ENCODE measurements at places on chromosomes 13 and 19.

GRCh38 chr13:92849381-92849780, 377.2 kb upstream of the GPC6 start:
- no peak for DNase-seq

DNA sequence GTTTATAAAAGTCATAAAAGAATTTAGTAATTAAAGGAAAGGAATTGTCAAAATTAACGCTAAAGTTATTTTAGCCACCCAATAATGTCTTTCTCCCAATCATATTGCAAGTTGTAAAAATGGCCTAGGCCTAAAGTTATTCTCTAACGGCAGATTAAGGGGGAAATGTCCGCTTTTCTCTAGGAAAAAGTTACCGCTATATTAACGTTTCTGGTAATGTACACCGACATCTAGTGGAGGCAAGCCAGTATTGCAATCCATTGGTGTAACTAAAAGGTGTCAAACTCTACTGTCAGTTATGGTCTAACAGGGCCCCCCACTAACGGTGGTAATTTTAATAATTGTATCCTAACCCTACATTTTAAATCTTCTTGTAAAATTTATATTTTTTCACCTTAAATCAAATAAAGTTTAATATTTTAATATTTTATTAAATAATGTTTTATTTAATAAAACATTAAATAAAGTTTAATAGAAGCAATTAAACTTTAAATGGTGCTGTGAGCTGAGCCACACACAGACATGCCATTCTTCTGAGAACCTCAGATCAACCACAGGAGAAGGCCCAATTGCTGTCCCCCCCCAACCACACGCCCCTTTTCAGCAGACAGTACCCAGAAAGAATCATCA, 35.9 kb upstream of the ZSCAN5A start:
- DNase-seq, result peak; percentile 24

GRCh38 chr13:80235967-80236302, 105.0 kb downstream of the SPRY2 start:
- no peak for DNase-seq

DNA sequence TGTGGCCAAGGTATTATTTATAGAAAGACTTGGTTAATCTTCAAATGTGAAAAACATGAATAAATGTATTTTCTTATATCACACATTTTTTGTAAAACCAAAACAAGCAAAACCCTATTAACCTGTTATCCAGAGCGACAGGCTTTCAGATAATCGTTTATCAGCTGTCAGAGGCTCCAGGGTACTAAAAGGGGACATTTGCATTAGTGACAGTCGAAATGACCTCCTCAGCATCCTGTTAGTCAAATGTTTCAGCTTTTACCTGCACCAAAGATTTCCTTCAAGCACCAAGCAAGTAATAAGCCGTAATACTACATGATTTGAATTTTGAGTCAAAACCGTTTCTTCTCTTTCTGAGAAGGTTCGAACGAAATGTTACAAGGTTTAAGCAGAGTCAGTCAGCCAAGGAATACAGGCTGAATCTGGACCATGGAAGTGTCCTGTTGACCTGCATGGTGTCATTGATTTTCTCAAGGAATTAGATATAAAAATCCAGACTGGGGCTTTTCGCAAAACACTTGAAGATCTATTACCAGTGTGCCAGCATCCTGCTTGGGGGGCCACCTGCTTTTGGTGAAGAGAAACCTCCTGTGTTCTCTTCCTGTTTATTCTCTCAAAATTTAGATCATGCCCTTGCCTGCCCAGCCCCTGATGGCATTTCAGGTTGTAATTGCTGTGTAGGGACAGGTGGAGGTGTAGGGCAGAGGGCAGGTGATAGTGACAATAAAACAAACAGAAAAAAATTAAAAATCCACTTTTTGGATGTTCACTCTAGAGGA, 11.3 kb upstream of the RFC3 start:
- no peak for DNase-seq

DNA sequence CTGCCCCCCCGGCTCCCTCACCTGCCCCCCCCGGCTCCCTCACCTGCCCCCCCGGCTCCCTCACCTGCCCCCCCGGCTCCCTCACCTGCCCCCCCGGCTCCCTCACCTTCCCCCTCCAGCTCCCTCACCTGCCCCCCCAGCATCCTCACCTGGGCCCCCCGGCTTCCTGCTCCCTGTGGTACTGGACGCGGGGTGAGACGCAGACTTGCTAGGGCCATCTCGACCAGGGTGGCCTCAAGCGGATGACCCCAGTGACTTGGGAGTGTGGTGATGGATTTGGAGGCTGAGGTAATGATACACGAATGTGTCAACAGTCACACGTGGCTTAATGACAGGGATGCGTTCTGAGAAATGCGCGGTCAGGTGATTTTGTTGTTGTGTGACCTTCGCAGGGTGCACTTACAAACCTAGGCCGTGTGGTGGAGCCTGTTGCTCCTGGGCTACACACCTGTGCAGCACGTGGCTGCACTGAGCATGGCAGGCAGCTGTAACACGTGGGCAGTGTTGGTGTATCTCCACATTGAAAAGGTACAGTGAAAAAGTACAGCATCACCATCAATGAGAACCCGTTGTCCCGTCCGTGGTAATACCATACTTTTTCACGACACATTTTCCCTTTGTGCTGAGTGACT, 197.8 kb downstream of the TEX29 start:
- DNase-seq, result no peak

- no peak for DNase-seq
Observed at GRCh38 chr19:58181902-58182576, 822 bp upstream of the ZNF274 start.

GRCh38 chr13:80262051-80262695, 78.8 kb downstream of the SPRY2 start:
- DNase-seq, result no peak

DNA sequence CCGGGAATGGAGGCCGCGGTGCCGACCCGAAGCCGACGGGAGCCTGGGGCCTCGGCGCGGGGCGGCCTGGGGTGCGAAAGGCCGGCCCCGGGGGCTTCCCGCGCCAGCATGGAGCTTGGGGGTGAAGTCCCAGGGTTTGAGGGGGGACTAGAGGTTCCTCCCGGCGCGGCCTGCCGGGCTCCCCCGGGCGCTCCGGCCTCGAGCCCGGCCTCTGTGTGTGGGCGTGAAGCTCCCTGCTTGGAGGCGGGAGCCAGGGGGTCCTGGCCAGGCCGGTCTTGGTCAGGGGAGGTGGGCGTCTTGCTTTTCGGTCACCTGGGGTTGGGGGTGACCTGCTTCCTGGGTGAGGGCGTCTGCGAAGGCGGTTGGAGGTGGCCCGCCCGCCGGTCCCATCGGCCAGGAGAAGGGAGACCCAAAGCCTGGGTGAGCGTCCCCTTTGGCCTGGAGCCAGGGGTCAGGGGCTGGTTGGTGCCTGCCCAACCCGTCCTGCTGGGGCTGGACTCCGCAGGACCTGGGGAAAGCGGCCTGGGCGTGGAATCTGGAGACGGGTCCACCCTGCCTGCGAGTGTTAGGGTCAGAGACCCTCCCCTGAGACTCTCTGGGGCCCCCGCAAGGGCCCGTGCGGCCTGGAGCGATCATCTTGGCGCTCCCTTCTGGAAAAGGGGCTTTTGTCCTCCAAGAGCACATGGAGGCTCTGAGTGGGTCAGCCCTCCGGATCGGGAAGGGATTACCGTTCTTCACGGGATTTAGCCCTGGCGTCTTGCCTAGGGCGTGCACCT, 535 bp downstream of the BSG start:
- DNase-seq, result peak; percentile 71

- DNase-seq, result no peak
Observed at GRCh38 chr13:24085662-24086061, 74.9 kb upstream of the SPATA13 start.

DNA sequence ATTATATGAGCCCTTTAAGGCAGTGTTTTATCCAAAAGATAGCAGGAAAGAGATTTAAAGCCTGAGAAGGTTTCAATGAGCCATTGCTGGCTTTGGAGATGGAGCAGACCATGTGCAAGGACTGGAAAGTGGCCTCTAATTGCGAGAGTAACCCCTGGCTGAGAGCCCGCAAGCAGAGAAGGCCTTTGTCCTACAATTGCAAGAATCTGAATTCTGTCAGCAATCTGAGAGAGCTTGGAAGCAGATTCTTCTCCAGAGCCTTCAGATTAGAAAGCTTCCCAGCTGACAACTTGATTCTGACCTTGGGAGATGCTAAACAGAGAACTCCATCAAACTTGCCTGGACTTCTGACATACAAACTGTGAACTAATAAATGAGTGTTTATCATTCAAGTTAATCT, 528.7 kb upstream of the KLF12 start:
- no peak for DNase-seq

DNA sequence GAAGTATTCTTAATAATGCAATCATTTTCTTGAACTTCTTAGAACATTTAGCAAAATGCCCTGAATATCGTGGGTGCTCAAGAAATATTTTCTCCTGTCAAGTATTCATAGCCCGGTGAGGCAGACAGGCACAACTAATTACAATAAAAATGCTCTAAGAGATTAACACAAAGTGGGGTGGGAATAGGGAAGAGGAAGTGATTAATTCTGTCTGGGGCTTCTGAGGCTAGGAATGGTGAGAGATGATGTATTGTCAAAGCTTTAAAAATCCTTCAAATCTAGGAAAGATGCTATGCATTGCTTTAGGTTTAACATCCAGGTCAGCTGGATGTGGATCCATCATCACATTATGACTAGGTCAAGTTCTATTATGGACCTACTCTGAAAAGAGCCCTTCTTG, 66.9 kb upstream of the POSTN start:
- no peak for DNase-seq

DNA sequence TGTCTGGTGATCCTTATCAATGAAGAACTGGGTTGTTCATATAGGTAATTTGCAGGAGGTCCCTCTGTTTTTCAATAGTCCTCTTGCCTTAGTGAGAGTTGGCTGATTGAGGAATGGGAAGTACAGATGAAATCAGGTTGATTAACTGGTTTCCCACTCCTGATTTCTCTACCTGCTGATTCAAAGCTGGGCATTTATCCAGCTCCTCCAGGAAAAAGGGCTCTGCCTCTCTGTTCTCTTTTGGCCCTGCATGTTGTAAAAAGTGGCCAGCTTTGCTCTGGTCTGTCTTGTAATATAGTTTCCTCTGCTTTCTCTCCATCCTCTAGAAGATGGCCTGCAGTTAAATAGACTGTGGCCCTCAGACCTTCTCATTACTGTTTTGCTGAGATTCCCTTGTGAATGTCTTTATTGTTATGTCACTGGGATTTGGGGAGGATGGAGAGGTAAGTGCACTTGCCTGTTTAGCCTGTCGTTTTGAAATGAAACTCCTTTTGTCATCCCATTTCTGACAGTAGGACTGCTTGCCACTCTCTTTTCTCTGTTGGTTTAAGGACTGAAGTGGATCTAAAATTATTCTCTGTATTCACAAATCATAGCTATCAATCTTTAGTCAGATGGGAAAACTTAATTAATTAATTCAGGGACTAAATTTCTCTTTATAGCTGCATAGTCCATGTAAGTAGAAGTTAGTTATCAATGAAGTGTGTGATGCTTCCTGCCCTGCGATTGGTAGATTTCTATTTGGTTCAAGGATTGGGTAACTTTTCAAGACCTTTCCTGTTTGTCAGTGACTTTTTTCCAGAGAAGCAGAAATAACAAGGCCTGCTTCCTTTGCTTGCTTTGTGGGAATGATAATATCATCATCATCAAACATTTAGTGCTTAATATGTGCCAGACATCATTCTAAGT, 28.5 kb downstream of the GARRE1 start:
- DNase-seq, result peak; percentile 38

DNA sequence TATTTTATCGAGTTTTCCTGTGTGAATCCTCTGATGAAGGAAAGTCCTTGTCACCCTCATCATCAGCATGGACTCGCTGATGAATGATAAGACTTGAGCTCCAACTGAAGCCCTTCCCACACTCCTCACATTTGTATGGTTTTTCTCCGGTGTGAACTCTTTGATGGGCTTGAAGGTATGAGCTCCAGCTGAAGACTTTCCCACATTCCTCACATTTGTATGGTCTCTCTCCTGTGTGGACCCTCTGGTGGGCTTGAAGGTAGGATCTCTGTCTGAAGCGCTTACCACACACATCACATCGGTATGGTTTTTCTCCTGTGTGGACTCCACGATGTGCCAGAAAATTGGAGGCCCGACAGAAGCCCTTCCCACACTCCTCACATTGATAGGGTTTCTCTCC, 21.7 kb downstream of the ZNF45 start:
- DNase-seq, result no peak

Data from RWPE1 (cell line).